AML-193 (cell line): ENCODE measurements at places on chromosomes 6 and 20.

- no peak for DNase-seq
Measured at GRCh38 chr6:94361304-94362060, 942.1 kb upstream of the EPHA7 start.

DNA sequence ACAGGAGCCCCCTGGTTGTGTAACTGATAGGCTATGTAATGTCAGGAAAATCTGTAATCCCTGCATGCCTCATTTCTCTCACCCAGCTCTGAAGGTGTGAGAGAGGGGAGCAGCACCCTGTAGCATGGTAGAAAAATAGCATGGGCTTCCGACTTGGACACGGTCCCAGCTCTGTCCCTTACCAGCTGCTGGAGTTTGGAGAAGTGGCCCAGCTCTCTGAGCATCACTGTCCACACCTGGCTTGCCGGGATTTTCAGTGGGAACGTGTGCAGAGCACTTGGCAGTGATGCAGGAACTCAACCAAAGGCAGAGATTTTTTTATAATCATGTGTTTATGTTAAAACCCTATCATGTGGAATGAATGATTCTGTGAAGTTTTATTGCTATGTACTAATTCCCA lies 34.6 kb downstream of the STK35 start:
- DNase-seq = no peak

GRCh38 chr6:69957985-69958559 lies 91.7 kb downstream of the COL19A1 start:
- DNase-seq = no peak

- DNase-seq = no peak
Measured at GRCh38 chr6:158402184-158402583, 89.9 kb downstream of the TULP4 start.

GRCh38 chr6:169159331-169159730 lies 94.3 kb downstream of the THBS2 start:
- DNase-seq = no peak

GRCh38 chr6:13428583-13429405 lies 58.6 kb downstream of the GFOD1 start:
- DNase-seq = no peak

DNA sequence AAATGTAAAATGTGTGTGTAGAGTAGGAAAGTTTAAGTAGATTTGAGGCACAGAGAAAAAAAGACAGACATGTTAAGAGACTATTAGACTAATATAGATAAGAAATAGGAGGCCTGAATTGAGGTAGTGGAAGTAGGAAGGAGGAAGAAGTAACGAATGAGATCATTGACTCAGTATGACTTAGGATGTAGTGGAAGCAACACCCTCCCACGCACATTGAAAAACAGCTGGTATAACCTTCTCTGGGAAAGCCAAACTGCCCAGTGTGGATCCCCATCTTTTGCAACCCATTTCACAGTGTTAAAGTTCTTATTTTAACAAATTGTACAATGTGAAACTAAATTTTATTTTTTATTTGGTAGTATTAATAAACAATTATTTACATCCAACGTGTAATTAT lies 89.1 kb downstream of the GRIK2 start:
- no peak for DNase-seq

DNA sequence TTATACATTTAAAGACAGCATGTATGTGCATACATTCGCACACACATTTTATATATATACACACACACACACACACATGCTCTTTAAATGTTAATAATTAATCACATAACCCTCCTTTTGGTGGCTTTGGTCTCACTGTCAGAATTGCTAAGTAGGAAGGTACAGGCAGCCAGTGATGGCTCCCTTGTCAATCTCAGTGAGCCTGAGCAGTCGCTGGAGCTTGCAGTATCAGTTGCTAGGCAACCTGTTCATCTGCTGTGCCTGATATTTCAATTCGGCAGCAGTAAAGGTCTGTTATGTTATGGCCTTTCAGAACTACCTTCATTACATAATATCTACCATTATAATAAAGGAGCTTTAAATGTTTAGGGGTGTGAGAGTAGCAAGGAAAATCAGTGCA lies 374.3 kb downstream of the LMBRD1 start:
- no peak for DNase-seq

DNA sequence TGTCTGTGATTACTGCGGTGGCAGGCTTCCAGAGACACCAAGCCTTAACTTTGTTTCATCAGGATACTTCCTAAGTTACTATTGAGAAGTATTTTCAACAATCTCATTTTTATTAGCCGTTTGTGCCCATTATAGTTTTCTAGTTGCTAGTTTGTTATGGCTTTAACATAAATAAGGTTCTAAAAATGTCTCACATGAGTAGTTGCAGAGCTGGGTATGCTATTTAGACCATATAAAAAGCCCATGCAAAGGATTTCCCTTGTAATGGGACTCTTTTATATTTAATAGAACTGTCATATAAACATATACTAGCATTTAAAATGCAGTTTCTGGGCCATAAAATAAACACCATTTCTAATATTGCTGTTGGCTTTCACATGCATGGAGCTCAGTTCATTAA lies 205.3 kb upstream of the TCF21 start:
- DNase-seq = no peak

DNA sequence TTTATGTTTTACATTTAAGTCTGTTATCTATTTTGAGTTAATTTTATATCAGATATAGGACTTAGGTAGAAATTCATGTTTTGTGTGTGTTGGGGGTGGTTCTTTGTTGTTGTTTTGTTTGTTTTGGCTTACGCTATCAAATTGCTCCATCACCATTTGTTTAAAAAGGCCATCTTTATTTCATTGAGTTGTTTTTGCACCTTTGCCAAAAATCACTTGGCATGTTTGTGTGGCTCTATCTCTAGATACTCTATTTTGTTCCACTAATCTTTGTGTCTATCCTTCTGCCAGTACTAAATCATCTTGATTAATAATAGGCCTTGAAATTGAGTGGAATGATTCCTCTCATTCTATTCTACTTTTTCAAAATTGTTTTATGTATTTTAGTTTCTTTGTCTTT lies 7.4 kb downstream of the CYP39A1 start:
- DNase-seq = no peak

- no peak for DNase-seq
Measured at GRCh38 chr20:61705386-61706258, 360.1 kb downstream of the TAF4 start.

DNA sequence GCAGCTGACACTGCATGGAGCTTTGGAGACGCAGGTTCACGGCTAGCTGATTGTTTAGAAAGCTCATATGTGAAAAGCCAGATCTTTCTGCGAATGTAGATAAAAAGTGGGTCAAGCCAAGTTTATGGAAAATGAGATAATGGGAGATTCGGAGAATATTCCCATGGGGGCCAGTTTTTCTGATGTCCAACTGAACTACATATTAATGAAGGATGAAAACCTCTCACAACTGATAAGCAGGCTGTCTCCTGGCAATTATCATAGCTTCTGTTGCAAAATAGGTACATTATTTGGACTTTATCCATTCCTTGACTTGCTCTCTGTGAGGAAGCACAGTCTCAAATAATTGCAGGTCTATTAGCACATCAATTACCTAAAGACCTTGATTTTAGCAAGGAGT lies 21.1 kb downstream of the HDGFL1 start:
- no peak for DNase-seq

GRCh38 chr6:90249458-90249857 lies 47.2 kb downstream of the BACH2 start:
- no peak for DNase-seq

GRCh38 chr6:150150821-150151646 lies 8.2 kb downstream of the PPP1R14C start:
- DNase-seq = no peak

GRCh38 chr6:164690702-164691500 lies 618.5 kb downstream of the C6orf118 start:
- no peak for DNase-seq

- no peak for DNase-seq
Measured at GRCh38 chr6:143271024-143271423, 179.5 kb downstream of the ADAT2 start.

DNA sequence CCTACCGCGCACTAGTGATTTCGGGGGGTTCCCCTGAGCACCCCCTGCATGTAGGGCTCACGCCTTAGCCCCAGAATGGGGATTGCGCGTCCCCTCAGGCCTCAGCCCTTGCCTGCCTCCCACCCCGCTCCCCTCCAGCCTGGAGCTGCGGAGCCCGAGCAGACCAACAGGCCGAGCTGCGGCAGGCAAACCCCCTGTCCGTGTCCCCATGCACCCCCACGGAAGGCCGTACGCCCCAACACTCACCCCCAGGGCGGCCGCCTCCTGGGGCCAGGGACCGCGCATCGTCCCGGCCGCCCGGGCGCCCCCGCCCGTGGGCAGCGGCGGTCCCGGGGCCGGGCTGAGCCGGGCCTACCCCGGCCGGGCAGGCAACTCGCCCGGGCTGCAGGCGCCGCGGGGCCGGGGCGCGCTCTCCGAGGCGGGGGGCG lies 1.2 kb upstream of the KCNB1 start:
- no peak for DNase-seq

DNA sequence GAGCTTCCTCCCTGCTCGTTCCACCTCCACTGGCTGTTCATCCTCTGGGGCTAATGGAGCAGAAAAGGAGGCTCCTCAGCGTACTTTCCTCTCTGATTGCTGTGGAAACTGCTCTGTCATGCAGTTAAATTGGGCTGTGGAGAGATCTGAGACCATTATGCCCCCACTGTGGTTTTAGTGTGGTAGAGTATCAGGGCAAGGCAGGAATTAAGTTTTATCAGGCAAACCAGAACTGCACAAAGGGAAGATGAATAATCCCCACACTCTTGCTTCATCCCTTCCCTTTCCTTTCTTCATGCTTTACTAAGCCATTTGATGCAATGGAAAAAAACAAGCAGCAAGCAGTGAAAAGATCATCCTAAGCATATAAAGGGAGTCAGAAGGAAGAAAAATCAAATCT lies 11.9 kb upstream of the ME1 start:
- peak; percentile 81 for DNase-seq

DNA sequence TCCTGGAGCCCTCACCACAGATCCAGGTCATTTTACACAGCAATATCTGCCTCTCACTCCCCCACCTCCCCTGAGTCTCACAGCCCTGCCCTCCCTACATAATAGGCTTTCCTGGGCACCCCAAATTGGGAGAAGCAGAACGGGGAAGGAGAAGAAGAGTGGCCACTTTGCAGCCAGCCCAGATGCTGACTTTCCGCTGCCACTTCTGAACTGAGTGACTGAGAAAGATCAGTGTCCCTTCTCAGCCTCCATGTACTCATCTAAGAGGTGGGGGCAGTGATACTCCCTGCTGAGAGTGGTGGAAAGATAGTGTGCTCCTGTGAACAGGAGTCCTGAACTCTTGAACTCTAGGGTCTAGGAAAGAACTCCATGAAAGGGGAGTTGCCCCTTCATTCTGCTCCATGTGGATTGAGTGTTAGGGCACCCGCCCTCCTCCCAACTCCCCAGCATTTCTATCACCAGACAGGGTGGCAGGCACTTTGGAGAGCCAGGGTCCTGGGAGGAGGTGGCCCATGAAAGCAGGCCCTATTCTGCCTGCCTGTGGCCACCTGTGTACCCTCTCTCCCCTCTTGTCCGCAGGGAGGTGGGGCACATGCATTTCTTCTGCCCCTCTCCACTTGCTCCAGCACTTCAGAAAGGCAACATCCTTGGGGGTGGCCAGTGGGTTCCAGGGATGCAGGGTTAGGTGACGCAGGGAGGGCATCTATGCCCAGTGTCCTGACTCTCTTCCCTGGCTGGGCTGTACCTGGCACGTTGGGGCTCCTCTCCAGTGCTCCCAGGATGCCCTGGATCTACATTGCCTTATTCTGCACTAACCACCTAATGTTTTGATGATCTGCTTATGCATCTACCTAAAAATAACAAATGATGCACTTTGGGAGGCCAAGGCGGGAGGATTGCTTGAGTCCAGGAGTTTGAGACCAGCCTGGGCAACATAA lies 38.3 kb upstream of the MRPS18A start:
- DNase-seq = no peak

DNA sequence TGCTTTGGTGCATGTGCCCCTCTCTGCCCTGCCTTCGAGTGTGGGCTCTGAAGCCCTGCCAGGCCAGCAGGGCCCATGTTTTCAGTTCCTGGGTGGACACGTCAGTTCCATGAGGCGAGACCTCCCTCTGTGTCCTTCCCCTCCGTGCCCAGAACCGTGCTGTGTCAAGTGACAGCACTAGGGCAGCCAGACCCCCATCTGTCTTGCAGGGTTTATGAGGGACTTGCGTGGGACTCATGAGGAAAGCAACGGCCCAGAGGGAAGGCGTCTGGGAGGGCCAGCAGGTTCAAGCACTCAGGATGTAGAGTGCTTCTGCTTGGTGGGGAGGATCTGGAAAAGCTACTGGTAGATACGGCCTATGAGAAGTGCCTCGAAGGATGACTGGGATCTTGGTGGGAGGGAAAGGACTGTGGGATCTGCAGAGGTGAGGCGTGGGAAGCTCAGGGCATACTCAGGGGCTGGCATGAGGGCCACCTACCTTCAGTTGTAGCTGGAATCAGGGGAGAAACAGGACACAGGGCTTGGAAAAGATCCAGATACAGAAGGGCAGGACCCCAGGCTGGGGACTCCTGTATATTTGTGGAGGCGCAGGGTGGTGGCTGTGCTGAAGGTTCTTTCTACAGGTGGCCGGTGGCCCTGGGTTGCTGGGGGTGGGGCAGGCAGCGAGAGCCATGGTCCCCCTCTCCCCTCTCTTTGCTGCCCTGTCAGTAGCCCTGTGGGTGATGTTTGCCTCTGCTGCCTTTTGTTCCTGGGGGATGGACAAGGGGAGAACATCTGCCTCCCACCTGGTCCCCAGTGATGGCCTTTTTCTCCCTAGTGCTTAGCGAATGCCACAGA lies 5.5 kb downstream of the NPEPL1 start:
- DNase-seq = no peak

DNA sequence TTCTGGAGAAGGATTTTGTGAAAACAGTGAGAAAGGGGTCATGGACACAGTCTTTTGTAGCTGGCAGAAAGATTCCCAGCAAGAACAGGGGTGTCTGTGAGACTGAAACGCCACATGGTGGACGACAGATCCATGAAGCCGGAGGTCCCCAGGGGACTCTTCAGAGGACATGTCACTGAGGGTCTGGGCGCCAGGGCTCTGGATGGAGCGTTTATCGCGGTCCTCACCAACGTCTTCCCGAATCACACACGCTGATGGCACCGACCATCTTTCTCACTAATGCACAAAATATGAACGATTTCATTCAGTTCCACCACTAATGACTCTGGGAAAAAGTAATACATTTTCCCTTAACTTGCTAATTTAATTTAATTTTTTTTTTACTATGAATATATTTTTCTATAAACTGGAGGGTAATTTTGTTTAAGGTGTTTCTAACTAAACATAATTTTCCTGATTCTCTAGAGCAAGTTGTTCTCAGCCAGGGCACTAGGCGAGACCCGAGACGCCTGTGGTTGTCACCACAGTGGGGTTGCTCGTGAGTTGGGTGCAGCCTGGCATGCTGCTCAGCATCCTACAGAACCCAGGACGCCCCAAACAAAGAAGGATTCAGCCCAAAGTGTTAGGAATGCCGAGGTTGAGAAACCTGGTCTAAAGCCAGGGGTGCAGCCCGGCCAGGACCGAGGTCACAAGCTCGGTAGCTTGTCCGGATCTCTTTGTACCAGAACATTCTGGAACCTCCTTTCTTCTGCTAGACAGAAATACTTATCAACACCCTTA lies 306.2 kb downstream of the TAF4 start:
- DNase-seq = no peak

- DNase-seq = peak; percentile 76
Measured at GRCh38 chr6:10478187-10479040, 42.7 kb upstream of the GCNT2 start.
